COR-L47 (cell line): ENCODE measurements at places on chromosomes 12 and 14.

- DNase-seq, result no peak
Observed at GRCh38 chr12:113130457-113131135, 5.0 kb downstream of the RASAL1 start.

DNA sequence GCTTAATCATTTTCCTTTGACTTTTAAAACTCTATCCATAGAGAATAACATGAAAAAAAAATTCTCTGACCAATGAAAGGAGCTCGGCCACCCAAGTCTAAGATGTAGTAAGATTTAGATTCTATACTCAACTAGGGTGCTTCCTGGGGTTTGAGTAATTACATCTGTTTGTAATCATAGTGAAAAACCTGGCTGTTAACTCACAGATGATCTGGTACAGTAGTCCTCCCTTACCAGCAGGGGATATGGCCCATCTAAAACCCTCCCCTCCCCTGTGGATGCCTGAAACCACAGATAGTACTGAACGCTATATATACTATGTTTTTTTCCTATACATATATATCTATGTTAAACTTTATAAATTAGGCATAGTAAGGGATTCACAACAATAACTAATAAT is 89.2 kb downstream of the DAAM1 start:
- no peak for DNase-seq

DNA sequence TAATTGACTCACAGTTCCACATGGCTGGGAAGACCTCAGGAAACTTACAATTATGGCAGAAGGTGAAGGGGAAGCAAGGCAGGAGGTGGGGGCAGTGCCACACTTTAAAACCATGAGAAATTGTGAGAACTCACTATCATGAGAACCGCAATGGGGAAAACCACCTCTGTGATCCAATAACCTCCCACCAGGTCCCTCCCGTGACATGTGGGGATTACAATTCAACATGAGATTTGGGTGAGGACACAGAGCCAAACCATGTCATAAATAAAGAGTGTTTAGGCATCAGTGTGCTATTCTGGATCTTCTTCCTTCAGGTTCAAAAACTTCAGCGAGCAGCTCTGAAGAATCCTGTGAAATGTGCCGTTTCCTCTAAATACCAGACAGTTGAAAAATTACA is 9.7 kb downstream of the DDX47 start:
- no peak for DNase-seq

DNA sequence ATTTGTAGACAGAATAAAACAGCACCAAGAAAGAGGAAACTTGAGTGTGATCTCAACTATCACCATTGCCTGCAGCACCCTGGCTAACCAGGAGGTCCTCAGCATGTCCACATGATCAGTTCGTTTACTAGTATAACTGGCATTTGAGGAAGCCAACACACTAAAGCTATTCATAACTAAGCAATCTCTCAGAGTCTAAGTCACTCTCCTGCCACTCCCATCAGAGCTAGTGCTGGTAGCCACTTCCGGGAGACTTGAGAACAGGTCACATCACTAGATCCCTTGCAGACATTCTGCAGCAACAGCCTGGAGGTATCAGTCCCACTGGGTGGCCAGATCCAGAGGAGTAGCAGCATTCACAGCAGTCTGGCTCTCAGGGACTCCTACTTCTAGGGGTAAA is 352.9 kb upstream of the OR4E1 start:
- no peak for DNase-seq

DNA sequence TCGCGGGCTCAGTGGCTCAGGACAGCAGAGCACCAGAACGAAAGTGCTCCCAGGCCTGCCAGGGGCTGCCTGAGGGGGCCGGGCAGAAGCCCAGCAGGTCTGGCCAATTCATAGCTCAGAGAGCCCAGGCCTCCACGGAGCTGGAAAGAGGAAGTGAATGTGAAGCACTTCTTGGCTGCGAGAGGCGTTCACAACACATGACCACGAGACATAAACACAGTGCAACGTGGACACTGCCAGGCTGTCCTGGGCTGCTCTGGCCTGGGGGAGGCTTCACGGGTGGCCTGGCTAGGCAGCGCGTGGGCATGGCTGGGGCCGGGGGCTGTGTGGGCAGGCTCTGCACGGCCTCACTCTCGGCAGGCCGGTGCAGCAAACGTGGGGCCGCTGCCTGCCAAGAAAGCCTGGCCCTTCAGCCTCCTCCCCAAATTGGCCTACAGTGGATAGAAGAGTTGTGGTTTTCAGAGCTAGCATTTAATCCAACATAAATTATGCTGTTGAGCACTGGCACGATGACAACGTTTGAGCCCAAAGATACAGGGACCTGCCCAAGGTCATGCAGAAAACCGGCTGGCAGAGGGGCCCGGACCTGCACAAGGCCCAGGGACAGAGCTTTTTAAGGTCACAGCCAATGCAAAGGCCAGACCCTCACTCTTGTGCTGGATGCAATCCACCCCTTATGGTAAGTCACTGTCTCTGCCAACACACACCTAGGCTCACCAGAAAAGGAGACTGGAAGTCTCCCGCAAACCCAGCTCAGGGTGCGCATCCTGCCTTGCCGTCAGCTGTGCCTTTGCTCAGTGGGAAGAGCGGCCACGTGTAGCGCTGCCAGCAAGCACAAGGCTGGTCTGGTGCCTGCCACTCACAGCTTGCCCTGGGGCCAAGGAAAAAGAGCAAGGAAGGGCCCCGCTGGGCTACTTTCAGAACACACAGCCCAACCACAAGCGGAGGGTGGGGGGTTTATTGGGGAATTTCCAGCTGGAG is 8.6 kb downstream of the SLC25A29 start:
- DNase-seq, result no peak

DNA sequence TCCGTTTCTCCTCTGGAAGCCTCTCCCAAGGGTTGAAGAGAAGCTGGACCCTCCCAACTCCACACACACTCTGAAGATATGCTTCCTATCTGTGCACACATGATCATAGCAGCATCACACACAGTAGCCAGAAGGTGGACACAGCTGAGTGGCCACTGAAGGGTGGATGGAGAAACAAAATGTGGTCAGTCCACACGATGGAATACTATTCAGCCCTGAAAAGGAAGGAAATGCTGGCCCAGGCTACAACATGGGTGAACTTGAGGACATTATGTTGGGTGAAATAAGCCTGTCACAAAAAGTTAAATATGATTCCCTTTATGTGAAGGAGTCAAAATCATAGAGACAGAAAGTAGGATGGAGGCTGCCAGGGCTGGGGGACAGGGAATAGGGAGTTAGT is 43.9 kb upstream of the DLK1 start:
- DNase-seq, result no peak

DNA sequence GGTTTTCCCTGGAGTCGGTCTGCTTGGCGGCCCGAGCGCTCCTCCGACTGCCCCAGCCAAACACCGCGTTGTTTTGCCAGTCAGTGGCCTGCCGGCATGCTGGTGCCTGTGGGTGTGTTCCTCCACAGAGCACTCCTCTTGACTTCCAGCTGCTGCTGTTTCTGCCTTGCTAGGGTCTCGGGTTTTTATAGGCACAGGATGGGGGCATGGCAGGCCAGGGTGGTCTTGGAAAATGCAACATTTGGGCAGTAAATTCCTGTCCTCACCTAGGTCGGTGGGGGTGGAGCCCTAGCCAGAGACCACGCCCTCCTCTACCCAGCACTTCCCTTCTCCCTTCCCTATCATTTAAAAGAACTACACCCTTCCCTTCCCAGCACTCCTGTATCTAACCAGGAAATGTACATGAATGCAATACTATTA is 34.7 kb upstream of the VASH1 start:
- DNase-seq, result no peak

DNA sequence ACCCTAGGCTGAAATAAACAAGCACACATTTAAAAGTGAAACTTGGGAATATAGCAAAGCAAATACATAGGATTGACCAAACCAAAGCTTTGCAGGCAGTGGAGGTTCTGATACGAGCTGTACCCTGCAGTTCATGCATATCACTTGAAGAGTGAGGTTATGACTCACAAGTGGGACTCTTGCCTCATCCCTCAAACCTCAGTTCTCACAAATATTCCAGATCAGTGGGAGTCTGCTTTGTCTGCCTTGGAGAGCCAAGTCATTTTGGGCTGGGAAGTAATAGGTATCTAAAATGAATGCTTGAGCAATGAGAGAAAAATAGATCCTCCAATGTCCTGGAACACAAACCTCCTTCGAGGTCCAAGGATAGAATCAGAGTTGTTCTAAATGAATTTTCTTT is 116.4 kb downstream of the LRIG3 start:
- no peak for DNase-seq

DNA sequence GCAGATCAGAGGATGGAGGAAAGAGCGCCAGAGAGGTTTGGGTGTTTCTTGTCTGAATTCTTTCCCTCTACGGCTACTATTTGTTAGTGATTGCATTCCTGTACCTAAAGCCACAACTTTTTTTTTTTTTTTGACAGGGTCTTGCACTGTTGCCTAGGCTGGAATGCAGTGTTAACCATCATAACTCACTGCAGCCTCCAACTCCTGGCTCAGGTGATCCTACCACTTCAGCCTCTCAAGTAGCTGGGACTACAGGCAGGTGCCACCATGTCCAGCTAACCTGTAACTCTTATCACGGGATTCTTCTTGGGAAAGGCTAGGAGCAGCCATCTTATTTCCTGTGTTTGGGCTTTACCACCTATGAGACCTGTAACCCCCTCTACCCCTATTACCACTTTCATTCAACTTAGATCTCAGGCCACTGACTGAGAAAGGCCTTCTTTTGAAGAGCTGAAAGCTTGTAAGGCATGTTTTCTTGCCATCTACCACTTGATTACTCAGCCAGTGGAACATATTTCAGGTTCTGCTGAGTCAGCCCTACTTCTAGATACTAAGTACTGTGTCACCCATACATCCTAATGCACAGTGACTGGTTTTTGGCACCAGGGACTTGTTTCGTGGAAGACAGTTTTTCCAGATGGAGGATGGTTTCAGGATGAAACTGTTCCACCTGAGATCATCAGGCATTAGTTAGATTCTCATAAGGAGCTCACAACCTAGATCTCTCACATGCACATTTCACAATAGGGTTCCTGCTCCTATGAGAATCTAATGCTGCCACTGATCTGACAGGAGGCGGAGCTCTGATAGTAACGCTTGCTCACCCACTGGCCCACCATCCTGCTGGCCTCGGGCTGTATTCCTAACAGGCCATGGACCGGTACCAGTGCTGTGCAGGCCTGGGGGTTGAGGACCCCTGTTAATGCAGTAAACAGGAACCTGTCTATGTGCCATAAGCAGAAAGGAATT is 6.9 kb downstream of the VEZT start:
- DNase-seq, result no peak

GRCh38 chr14:33317675-33318074 is 379.0 kb downstream of the NPAS3 start:
- DNase-seq, result no peak

- no peak for DNase-seq
Observed at GRCh38 chr12:6666211-6666610, 3.3 kb upstream of the ING4 start.

GRCh38 chr14:65070471-65070976 is 31.8 kb downstream of the MAX start:
- DNase-seq, result peak; percentile 95

- DNase-seq, result no peak
Observed at GRCh38 chr12:65818454-65819382, 5.6 kb upstream of the HMGA2 start.

GRCh38 chr12:43835264-43835655 is 621 bp upstream of the TMEM117 start:
- DNase-seq, result no peak

DNA sequence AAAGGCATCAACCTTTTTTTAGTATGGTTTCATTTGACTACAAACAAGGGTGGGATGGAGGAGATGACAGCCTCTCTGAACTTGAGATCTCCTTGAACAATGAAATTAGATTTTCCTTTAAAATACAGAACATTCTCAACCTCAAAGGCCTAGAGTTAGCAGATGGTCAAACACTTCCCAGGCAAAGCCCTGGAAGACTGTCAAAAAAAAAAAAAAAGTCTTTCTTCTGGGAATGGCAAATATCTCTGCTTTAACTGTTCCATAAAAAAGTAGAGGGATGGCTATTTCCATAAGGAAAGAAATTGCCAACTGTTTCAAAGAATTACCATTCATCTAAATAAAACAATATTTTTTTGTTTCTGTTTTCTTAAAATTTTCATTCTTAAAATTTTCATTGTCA is 870.8 kb downstream of the GALC start:
- no peak for DNase-seq

- no peak for DNase-seq
Observed at GRCh38 chr14:54760866-54761575, 141.6 kb downstream of the GCH1 start.

DNA sequence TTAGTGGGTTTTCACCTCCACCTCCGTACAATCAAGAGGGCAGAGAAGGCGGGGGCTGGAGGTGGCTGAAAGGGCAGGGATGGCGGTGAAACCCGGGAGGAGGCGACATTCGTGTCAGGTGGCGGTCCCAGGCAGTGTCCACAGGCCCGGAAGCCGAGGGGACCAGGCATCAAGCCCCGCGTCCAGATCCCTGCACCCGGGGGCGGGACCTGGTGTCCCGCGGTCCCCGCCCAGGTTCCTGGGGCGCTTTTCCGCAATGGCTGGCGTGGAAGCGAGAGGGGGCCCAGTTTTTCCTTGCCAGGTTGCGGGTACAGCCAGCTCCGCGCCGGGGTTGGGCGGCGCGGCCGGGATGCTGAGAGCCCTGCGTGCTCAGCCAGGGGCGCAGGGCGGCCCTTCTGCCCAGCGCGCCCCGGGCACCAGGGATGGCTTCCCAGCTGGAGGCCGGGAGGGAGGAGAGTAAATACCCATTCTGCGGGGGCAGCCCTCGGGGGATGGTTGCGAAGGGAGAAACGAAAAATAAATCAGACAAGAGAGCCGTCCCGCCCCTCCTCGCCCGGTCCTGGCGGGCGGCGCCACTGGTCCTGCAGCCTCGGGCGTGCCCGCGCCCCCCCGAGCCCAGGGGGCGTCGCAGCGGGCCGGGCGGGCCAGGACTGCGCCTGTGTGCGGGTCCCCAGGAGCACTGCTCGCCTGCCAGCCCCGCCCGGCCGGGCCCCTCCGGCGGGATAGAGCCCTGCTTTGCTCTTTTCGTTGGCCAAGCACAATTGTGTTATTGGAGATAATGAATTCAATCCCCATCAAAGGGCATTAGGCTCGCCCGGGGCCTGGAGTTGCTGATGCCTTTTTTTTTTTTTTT is 11.5 kb downstream of the FOXA1 start:
- DNase-seq, result peak; percentile 81

DNA sequence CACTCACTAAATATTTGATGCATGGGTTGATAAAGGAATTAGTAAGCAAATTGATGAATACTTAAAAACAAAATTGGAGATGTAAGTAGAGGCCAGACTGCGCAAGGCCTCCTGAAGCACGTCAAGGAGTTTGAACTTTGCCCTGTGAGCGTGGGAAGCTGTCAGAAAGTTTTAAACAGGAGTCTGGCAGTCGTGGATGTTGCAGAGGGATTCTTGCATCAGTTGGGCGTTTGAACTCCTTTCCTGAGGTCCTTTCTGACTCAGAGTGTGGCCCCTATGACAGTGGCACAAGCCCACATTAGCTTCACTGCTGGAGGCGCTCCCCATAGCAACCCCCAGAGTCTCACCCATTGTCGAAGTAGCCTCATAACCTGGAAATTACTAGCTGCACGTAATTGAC is 17.9 kb upstream of the IL22 start:
- no peak for DNase-seq

- no peak for DNase-seq
Observed at GRCh38 chr12:95724767-95725166, 65.8 kb downstream of the NTN4 start.

- DNase-seq, result no peak
Observed at GRCh38 chr14:95034788-95035187, 122.5 kb downstream of the DICER1 start.
